ENCODE measurements at places on chromosomes 11 and 22.
A peak's percentile ranks its signal among the peaks of the same experiment; 100 is the strongest.

DNA sequence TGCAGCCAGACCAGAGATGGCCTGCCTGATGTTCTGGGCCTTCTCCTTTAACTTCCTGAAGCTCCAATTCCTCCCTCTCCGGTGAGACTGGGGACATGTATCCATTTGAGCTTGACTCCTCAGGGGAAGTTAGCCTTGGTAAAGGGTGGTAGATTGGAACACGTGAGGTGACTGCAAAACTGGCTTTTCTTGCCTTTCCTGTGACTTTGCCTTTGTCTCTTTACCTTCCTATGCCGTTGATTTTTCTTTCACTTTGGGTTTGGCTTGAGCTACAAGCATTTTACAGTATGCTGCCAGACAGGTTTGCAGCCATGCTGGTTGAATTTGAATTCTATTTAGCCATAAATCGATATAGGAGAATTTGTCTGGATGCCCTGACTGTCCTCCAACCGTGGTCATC lies 16.8 kb upstream of the GLYATL1 start:
- no peak for DNase-seq

DNA sequence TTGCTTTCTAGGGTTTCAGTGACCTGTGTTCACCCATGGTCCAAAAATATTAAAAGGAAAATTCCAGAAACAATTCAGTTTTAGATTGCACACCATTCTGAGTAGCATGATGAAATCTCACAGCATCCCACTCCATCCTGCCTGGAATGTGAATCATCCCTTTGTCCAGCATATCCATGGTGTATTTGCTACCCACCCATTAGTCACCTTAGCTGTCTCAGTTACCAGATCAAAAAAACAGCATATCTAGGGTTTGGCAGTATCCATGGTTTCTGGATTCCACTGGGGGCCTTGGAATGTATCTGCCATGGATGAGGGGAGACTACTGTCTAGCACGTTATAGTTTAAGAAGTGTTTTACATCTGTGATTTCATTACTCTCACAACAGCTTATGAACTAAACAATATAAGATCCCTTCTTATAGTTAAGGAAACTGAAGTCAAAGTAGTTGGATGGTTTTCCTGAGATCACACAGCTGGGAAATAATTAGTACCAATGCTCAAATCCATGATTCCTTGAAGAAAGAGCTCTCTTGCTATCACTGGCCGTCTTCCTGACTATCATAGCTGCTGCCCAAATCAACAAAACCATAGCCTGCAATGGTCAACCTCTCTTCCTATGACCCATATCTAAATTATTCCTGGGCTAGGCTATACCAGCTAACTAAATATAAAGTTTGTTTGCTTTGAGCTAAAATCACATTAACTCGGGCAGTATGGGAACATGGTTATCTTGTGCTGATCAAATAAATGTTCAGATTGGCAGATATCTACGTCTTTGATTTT lies 122.6 kb downstream of the MICAL2 start:
- no peak for DNase-seq

- DNase-seq, result no peak
Measured at GRCh38 chr22:20626811-20627210, 119.4 kb downstream of the MED15 start.

GRCh38 chr22:36853407-36854099 lies 7.3 kb upstream of the NCF4 start:
- peak; percentile 91 for DNase-seq

GRCh38 chr11:41286751-41287150 lies 172.7 kb downstream of the LRRC4C start:
- no peak for DNase-seq

Measured in stimulated activated CD4-positive, alpha-beta T cell treated with anti-CD3 and anti-CD28 coated beads, Interleukin-4, amount 100 ng/mL, for 1 hour (primary cell).